H7 (cell line): ENCODE measurements at places on chromosomes 7 and 10. TPM values are rescaled to one million over a fixed set of nuclear protein-coding genes. Genes with fewer than 3 reads are reported as not detected.

AKR1C3 gene
- total RNA-seq: 1.00 and 2.6 TPM in 2 replicates

H2BK1 gene
- 0.74 TPM in 1 of 2 replicates, not detected in the other for total RNA-seq

CFAP70 gene
- total RNA-seq: 0.15 and 0.45 TPM in 2 replicates

ARL4A gene
- 25.3 and 28.5 TPM in 2 replicates for total RNA-seq

GRCh38 chr7:135159359-135160085 lies 11.0 kb downstream of the CYREN start:
- peak; percentile 4 for DNase-seq

DNA sequence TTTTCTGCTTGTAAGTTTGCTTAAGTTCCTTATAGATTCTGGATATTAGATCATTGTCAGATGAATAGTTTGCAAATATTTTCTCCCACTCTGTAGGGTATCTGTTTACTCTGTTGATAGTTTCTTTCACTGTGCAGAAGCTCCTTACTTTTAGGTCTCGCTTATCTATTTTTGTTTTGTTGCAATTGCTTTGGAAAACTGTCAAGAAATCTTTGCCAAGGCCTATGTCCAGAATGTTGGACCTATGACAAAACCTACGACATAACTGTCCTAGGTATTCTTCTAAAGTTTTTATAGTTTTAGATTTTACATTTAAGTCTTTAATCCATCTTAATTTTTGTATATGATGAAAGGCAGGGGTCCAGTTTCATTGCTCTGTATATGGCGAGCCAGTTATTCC lies 27.4 kb downstream of the COA1 start:
- no peak for DNase-seq

GRCh38 chr7:135147341-135147898 lies 452 bp upstream of the TMEM140 start:
- peak; percentile 2 for DNase-seq
